ENCODE measurements at places on chromosomes 2 and 18.

- no peak for DNase-seq
Measured at GRCh38 chr2:7726989-7727388, 809.8 kb downstream of the RNF144A start.

DNA sequence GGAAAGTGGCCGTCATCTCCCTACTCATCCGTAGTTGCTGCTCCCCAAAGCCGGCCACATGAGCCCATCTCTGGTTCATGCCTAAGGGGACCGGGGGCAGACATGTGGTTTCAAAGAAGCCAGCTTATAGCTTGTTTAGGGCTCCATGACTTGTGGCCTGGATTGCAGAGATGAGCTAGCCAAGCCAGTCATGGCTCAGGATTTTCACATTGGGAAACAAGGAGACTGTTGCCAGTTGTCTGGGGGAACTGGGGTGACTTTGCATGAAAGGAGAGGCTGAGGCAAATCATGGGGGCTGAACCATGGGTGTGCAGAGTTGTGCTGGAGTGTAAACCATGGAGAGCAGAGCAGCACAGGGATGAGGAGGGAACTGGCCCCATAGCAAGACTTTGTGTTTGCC lies 183.0 kb upstream of the APCDD1 start:
- no peak for DNase-seq

DNA sequence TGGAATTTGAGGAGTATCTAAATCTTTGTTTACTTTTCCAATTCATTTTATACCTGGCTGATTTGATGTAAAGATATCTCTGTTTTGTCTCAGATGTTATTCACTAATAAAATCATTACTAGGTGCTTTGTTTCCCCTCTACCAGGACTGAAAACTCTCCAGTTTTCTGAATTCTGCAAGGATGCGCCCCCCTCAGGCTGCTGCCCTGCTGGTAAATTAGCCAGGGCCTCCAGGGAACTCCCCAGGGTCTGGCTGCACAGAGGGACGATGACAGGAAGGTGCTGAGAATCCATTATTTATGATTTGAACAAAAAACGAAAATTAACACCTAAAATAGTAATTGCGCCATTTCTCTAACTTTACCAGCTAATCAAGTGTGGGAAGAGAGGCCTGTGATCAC lies 541.2 kb upstream of the POU3F3 start:
- DNase-seq = no peak

DNA sequence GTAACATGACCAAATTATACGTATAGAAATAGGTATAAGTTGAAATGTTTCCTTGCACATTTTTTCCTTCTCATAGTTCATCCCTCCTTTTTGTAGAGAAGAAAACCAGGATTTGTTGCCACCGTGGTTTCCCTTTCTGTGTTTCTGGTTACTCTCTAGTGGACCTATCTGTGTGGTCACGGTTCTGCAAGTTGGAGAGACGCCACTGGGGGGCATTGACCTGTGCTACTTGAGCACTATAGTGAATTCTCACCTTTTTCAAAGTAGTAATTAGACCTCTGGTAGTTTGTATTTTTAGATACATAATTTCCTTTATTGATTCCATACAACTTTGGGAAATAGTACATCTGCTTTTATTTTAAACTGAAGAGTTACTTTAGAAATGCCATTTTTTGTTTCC lies 444.8 kb downstream of the PTPRM start:
- no peak for DNase-seq

- DNase-seq = no peak
Measured at GRCh38 chr2:51505533-51505932, 473.6 kb upstream of the NRXN1 start.

Data from occipital lobe (tissue), 3 donors.